ENCODE measurements at places on chromosomes 2 and 18.

- no peak for DNase-seq
These were observed 78.3 kb downstream of the ADAM23 start for GRCh38 chr2:206521612-206522011.

DNA sequence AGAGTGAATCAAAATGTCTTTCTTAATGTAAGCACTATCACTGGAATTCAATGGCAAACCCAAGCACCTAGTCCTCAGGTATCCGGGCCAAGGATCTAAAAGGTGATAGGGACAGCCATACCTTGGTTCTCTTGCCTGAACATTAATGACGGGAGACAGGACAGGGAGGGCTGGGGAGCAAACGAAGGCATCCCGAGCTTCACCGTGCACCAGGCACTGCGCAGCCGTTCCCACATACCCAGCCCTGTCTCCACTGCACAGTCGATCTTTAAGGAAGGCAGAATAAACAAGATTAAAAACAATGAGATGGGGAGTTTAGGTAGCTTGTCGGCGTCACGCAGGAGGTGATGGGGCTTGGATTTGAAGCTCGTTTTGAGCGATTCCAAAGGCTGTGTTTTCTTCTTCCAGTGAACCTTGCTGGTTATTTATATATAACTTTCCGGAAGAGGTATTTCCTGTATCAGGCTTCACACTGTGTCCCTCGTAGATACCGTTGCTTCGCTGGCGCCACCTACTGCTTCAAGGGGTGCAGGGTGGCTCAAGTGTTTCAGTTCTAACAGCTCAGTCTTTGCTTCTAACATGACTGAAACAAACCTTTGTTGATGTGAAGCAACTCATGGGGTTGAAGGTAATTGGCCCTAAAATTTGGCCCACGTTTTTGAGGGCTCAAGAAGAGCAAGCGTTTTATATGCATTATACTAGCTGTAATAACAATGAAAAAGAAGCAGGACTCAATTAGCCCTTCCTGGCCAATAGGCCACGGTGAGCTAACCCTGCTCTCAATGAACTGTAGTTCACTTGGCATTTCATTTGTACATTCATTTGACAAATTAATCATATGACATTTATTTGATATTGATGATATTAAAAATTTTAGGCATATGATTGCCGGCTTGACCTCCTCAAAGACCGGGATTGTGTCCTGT is 77.4 kb downstream of the DCDC2C start:
- DNase-seq, result no peak

- DNase-seq, result no peak
These were observed 30.2 kb upstream of the RAB11FIP5 start for GRCh38 chr2:73142937-73143336.

DNA sequence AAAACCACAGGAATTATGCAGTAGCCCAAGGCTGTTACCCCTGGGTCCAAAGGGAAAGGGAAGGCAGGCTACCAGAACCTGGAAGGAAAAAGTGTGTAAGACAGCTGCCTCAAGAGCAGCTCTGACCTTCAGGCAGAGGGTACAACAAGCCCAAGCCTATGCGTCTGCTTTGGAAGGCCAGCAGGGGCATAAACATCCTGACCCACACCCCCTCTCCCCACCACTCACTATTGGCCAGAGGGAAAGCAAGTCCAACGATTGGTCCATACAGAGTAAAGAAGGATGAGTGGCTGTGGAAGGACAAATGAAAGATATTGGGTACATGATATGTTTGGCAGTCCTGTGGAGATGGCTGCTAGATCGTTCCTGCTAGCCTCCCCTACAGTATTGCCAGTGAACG is 227.6 kb upstream of the HNRNPA3 start:
- no peak for DNase-seq

GRCh38 chr2:72136933-72137497 is 10.6 kb downstream of the CYP26B1 start:
- peak; percentile 63 for DNase-seq

- peak; percentile 94 for DNase-seq
These were observed 128.7 kb downstream of the NFATC1 start for GRCh38 chr18:79524181-79525078.

GRCh38 chr2:10120877-10121574 is 1.5 kb upstream of the RRM2 start:
- DNase-seq, result no peak

DNA sequence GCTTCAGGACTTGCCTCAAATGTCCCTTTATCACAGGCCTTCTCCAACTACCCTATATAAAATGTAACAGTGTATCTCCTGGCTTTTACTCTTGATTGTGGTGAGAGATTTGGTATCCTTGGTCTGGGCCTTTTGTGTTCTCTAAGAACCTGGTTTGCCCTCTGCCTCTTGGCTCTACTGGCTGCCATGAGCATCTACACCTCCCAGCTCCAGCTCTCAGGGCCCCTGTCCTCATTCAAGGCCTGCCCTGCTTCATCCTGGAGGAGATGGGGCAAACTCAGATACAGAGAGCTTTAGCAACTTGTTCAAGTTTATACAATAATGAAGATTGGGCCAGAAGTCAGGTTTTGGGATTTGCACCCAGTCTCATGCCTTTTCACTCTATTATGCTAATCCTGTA is 45.0 kb downstream of the QPCT start:
- no peak for DNase-seq

DNA sequence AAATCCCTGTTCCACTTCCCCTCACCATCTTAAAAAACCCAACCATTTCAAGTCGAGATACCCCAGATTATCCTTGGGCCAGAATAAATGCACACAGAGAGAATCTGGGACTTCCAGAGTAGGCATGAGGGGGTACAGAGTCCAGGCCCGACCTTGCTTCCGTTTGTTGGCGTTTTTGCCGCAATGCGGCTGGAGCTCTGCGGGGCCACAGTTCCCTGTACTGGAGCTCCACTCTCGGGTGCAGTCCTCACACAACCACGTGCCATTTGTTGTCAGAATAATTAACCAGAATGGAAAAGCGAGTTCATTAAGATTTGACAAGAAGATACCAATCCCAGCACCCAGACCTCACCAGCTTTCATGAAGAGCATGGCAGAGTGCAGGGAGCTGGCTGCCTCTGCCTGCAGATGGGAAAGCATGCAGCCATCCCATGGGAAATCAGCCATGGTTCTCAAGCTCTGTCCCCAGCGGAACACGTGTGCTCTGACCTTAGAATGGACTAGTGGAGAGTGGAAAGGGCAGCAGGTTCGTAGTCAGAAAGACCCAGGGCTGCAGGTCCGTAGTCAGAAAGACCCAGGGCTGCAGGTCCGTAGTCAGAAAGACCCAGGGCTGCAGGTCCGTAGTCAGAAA is 472.8 kb downstream of the EIPR1 start:
- DNase-seq, result no peak

- no peak for DNase-seq
These were observed 9.0 kb upstream of the ATRAID start for GRCh38 chr2:27202854-27203253.
